ENCODE measurements at places on chromosomes 7 and 10.
A peak's percentile ranks its signal among the peaks of the same experiment; 100 is the strongest.

DNA sequence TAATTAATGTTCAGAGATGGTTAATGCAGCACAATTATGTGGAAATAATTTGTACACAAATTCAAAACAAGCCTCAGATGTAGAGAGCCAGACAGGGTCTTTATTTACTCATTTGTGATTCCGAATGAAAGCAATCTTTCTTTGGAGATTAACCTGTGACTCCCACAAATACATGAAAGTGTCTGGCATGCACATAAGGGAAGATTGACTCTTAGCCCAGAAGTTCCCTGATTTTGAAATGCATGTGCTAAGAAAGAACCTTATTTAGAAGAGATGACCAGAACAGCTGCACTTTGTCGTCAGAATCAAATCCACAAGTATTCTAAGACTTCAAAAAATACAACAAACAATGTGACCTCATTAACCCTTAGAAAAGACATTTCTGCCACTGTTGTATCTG is 45.1 kb downstream of the RNLS start:
- peak; percentile 83 for DNase-seq

DNA sequence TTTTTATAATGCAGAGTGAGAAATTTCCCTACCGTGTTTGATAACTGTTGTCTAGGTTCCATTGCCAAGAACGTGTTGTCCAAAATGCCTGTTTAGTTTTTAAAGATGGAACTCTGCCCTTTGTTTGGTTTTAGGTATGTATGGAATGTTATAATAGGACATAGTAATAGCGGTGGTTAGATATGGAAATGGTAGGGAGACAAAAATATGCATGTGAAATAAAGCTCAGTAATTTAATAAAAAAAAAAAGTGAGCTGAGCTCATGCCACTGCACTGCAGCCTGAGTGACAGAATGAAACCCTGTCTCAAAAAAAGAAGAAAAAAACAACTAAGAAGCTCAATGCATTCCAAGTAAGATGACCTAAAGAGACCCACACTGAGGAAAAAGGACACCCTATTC is 72.9 kb downstream of the ZNF783 start:
- peak; percentile 45 for DNase-seq

DNA sequence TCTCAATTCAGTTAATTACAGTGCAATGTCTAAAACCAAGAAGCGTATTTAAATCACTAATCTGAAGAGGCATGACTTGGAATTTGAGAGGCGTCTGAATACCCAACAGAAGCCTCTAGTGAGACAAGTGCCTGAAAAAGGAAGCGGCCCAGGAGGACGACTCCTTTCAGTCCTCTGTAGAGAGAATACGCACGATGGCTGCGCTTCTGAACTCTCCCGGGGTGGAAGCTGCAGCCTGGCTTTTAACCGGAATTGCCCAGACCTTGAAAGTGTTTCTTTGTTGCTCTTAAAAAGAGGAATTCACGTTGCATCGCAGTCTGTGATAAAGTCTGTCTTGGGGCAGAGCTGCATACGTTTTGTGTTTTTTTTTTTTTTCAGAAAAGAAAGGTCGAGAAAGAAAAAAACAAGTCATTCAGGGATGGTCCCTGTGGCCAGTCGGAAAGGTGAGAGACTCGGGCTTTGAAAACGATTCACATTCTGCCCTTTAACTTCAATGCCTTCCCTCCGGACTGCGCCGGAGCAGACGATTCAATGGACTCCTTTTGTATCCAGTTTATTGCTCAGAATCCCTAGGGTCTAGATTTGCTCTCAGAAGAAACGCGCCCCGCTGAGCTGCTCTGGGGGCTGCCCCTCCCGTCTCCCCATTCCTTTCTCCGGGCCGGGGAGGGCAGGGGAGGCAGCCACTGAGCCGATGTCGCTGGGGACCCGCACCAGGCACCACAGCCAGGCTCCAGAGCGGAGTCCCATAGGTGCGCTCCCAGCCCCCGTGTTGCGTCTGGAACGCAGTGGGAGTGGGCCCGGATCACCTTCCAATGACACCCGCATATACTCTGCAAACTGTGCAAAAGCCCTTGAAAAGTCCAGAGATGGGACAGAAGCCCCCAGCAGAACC is 994 bp upstream of the PTF1A start:
- no peak for DNase-seq

GRCh38 chr7:76506081-76506440 is 4.3 kb upstream of the UPK3B start:
- no peak for DNase-seq

- no peak for DNase-seq
Observed at GRCh38 chr10:112672706-112673105, 225.7 kb downstream of the VTI1A start.

GRCh38 chr10:6649903-6650302 is 69.8 kb upstream of the PRKCQ start:
- DNase-seq, result no peak

DNA sequence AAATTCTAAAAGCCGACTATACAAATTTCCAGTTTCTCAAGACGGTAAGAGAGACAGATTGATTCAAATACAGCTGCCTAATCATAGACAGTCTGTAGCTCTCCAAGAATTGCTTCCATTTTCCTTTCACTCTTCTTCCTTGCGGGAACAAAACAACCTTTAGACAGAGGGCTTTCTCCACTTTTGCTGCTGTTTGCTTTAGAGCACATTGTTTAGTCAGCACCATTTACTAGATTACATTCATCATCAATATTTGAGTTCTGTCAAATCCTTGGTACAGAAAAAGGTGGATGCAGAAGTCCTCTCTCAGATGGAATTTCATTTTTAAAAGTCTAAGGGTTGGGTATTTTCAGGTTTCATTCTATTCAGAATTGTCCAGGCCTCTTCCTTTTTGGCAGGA is 137.4 kb downstream of the CHRM2 start:
- no peak for DNase-seq

- DNase-seq, result no peak
Observed at GRCh38 chr7:81645435-81645834, 124.4 kb downstream of the HGF start.

DNA sequence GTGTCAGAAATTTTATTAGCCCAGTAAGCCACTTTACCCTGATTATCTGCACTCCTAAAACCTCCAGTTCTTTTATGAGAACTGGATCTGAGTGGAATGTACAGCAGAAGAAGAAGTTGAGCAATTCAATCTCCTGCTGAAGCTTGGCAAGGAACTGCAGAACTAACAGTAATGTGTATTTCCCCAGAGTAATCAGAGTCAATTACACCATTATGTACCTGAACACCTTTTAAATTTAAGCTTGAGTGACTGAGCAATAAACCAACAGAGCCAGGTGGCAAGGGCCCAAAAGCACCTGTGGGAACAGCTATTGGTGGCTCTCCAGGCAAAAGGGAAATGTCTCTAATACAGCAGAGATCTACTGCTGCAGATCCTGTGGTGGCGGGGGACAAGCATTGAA is 40.1 kb upstream of the AKR1C2 start:
- peak; percentile 71 for DNase-seq

DNA sequence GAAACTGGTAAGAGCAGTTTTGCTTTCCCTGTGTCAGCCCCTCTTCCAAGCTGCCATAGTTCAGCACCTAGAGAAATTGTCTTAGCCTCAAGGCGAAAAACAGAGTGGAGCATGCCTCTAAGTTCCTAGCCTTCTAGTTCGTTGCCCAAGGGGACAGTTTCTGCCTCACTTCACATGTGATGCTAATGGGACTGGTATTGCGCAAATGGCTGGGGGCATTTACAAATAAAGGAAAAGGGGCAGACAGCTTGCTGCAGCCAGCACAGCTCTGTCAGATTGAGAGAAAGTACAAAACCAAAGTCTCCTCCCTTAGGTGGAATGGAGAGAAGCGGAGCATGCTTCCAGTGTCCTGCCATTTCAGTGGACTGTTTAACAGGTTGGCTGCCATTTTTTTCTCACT is 567.7 kb downstream of the ETV1 start:
- DNase-seq, result no peak

DNA sequence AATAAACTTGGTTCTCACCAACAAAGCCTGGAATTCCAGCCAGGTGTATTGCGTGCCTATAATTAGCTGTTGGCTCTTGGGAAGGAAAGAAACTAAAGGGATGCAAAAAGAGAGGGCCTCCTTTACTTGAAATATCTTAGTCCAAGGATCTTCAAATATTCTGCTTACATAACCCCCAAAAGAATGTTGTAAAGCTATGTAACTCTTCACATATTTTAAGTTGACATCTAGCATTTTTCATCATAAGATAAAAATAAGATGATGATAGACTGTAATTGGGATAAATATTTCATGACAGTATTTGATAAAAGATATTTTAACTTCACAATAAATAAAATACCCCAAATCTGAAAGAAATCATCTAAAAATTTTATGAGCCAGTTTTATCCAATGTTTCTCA is 52.5 kb upstream of the SEPTIN7 start:
- peak; percentile 19 for DNase-seq

DNA sequence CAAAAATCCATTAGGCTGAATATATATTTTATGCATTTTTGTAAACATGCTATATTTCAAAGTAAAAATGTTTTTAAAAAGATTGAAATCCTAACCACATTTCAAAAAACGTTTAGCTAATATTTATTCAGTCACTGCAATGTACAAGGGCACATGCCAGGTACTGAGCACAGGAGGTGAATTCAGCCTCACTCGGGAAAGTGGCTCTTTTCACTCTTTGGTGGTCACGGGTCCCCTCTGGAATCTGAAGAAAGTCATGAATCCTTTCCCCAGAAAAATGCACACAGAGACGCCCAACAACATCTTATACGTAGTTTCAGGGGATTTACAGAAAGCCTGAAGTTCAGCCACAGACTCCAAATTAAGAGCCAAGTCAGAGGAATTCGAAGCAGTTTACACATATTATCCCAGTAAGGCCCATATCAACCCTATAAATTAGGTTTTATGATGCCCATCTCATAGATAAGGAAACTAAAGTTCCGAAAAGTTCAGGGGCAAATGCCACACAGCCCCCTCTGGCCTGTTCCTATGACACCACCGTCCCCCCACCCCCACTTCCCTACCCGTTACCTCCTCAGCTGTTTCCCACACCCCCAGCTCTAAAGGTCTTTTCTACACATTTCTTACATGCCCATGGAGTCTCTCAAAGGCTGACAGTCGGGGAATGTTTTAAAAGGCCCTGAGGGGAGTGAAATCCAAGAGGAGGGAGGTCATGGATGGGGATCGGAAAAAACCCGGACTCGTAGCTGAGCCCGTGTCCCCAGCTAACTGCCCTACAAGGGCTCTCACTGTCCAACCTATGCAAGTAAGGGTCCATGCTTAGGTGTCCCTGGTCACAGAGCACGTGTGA is 9.6 kb upstream of the SVOPL start:
- DNase-seq, result no peak

DNA sequence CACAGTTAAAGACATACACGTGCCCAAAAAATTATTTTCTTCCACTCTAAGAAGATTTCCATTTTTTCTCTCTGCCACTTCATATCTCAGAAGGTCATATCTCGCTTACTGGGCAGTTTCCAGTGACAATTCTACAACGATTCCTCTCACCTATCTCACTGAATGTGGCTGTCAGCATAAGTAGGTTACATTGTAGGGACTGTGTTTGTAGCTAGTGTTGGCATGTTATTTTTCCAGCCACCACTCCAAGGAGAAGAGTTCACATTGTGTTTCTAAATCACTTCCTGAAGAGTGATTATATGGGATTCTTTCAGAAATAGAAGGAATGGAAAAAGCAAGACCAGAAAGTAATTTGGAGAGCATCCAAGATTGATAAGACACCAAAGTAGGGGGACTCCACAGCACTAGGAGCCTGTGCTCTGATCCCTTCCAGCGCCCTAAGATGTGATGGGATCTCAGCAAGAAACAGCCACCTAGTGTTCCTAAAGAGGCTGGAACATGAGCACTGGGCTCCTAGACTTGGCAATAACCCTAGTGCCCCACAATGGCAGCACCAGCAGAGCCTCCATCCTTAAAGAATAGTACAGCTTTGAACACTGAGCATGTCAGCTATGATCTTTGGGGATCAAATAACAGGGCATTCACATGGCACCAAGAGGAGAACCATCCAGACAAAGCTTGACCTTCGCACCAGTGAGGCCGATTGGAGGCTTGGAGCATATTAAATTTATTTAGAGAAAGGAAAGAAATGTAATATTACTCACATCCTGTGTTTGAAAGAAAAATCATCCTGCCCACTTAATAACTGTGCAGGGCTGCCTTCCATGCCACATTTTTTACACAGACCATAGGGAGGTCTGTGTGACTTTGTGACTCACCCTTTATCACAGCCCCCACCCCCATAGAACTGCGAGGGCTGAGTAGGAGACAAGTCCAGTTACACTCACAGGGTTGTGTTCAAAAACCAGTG is 51.8 kb downstream of the CAV1 start:
- peak; percentile 89 for DNase-seq

DNA sequence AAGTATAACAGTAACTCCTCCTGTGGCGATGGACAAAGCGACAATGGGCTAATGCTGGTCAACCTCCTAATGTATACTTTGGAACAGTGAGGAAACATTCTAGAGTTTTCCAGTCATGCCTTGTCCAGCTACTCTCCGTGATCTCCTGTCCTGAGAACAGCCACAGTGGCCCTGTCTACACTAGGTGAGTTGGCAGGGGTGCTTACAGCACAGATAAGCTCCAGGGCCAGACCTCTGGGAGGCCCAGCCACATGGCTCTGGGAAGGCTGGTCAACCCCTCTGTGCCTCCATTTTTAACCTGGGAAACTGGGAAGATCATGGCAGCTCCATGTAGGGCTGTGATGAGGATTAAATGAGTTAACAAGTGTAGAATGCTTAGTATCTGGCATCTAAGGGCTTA is 57.0 kb downstream of the CLEC2L start:
- DNase-seq, result no peak

GRCh38 chr10:83965473-83965872 is 173.8 kb upstream of the GHITM start:
- no peak for DNase-seq

DNA sequence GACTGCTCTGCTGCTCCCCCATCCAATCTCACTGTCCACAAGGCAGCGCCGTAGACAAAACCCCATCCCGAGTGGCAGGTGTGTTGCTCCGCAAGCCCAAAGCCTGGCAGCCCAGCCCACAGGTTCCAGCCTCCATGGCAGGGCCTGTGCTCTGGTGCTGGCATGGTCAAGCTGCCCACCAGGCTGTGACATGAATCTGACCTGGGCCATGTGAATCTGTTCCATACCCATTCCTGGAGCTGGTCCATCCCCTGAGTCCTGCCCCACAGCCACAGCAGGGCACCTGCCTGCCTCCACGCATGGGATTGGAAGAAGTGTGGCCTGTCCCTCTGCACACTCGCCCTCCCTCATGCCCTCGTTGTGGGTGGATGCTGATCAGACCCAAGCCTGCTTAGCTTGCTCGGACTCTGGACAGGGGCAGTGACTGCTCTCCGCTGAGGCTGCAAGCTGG is 128.8 kb downstream of the PTPN20 start:
- no peak for DNase-seq

- no peak for DNase-seq
Observed at GRCh38 chr7:21430575-21430954, 2.7 kb downstream of the SP4 start.

DNA sequence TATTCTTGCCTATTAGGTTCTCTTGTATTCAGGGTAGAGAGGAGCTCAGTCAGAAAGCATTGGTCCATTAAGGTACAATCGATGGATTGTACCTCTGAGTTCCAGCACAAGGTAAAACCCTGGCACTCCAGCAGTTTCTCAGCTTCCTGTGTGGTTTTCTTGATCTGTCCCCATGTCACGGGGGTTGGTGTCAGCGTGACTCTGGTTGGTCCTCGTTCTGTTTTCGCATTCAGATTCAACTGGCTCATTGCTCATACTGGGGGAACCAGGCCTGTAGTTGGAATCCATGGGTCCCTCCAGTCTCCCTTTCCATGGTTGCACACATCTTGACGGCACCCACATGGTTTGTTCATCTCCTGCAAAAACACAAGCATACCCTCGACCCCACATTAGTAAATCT is 32.7 kb upstream of the RASGEF1A start:
- DNase-seq, result no peak

All from cardiac fibroblast (primary cell).